ENCODE measurements at places on chromosomes 4 and X. TPM values are rescaled to one million over a fixed set of nuclear protein-coding genes. Genes with fewer than 3 reads are reported as not detected.

Gene NKAP
- total RNA-seq = 6.5 TPM

GRCh38 chrX:135424469-135424868 is 2.7 kb downstream of the SMIM10L2A start:
- no peaks in the 10 kb centered on the region for H3K27me3 ChIP-seq
- H3K4me1 ChIP-seq = peaks cover 3% of the 10 kb centered on the region
- H3K27ac ChIP-seq = no peak overlapping the region
- no peak for DNase-seq

DNA sequence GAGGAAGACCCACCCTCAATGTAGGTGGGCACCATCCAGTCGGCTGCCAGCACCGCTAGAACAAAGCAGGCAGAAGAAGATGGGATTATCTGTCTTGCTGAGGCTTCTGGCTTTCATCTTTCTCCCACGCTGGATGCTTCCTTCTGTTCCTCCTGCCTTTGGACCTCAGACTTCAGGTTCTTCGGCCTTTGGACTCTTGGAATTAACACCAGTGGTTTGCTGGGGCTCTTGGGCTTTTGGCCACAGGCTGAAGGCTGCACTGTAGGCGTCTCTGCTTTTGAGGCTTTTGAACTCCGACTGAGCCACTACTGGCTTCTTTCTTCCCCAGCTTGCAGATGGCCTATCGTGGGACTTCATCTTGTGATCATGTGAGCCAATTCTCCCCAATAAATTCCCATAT is 55.1 kb downstream of the PDLIM5 start:
- no peaks in the 10 kb centered on the region for H3K27me3 ChIP-seq
- no peak overlapping the region for H3K27ac ChIP-seq
- no peak for DNase-seq
- no peaks in the 10 kb centered on the region for H3K36me3 ChIP-seq

DNA sequence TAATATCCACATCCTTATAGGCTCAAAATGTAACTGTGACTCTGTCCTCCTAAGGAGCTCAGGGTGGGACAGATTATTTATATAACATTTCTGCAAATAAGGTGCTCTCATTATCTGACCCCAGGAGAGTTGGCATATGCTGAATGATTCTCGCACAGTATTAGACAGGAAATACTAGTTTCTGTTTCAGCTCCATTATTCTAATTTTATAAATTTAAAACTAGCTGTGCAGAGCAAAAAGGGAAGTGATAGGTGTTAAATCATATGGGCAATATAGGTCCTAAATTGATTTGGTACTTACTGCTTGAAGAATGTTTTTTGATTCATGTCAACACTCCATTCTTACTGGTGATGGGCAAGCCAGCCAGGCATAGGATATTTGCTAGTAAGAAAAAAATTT is 141.5 kb downstream of the GLRA2 start:
- H3K4me1 ChIP-seq = peaks cover 59% of the 10 kb centered on the region
- H3K36me3 ChIP-seq = no peaks in the 10 kb centered on the region
- no peaks in the 10 kb centered on the region for H3K27me3 ChIP-seq
- H3K27ac ChIP-seq = peak overlapping the region; percentile 93
- peak overlapping the region; percentile 29 for H3K4me3 ChIP-seq
- peak; percentile 85 for DNase-seq

- no peaks in the 10 kb centered on the region for H3K27me3 ChIP-seq
- DNase-seq = no peak
- H3K36me3 ChIP-seq = no peaks in the 10 kb centered on the region
- H3K27ac ChIP-seq = no peak overlapping the region
- no peak overlapping the region for H3K4me3 ChIP-seq
Observed at GRCh38 chrX:135389717-135390116, 32.0 kb upstream of the SMIM10L2A start.

Measured in Karpas-422 (cell line).